Naive thymus-derived CD8-positive, alpha-beta T cell (primary cell): ENCODE measurements at places on chromosomes 2 and 18. TPM values are rescaled to one million over a fixed set of nuclear protein-coding genes. Genes with fewer than 3 reads are reported as not detected.

- H3K4me3 ChIP-seq = no peak overlapping the region
- H3K4me1 ChIP-seq = peaks cover 13% of the 10 kb centered on the region
- H3K36me3 ChIP-seq = peaks cover 37% of the 10 kb centered on the region
These were observed 23.6 kb downstream of the SLC66A2 start for GRCh38 chr18:79927607-79928562.

The RNF144A gene
- 39.5 TPM for total RNA-seq

The SETBP1 gene
- total RNA-seq = 1.6 TPM

DNA sequence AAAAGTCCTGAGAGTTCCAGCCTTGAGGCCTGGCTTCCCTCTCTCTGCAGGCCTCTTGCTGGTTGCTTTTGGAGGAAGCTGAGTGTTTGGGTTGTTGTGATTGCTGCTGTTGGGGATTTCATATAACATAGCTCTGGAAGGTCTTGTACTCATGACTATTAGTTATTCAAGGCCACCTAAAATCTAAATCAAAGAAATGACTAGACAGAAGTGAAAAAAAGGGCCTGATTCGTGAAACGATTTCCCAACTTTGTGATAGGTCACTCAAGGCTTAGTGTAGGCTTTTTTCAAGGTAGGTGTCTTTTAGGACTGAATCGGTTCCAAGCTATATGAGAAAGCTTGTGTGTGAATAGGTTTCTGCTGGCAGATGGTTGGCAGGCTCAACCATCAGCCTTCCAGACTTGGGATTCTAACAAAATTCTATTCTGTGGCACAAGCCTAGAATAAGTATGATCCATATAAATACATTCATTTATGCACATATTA lies 164.4 kb downstream of the FMNL2 start:
- no peak overlapping the region for H3K27ac ChIP-seq
- no peak for DNase-seq
- H3K4me3 ChIP-seq = no peak overlapping the region
- H3K4me1 ChIP-seq = no peaks in the 10 kb centered on the region
- H3K27me3 ChIP-seq = peaks cover 10% of the 10 kb centered on the region

The GRHL1 gene
- 0.47 TPM for total RNA-seq
